ENCODE measurements at places on chromosomes 1 and 21. TPM values are rescaled to one million over a fixed set of nuclear protein-coding genes. Genes with fewer than 3 reads are reported as not detected.

GRCh38 chr1:160708801-160709200 is 2.8 kb downstream of the CD48 start:
- no peak for DNase-seq

DNA sequence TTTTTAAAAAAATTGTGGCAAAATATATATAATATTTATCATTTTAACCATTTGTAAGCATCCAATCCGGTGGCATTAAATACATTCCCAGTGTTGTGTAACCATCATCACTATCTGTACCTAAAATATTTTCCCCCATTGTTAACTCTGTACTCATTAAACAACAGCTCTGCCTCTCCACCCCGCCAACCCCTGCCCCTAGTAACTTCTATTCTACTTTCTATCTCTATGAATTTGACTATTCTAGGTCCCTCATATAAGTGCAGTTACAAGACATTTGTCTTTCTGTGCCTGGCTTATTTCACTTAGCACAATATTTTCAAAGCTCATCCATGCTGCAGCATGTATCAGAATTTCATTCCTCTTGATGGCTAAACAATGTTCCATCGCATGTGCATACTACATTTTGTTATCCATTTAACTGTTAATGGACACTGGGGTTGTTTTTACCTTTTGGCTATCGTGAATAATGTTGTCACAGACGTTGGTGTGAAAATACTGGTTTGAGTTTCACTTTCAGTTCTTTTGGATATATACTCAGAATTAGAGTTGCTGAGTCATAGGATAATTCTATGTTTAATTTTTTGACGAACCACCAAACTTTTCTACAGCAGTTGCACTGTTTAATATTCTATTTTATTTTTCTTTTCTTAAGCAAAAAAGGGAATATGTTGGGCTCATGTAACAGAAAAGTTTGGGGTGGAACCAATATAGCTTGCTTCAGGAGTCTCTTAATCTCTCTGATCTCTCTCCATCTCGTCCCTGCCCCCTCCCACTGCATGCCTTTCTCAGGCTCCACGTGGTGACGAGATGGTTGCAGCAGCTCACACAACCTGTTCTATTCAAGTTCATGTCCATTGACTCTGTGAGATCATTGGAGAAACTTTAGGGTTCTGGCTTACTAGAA is 25.2 kb upstream of the RCAN1 start:
- DNase-seq: no peak

GRCh38 chr1:116228511-116228910 is 117.3 kb downstream of the MAB21L3 start:
- DNase-seq: no peak

- no peak for DNase-seq
Measured at GRCh38 chr1:211601982-211602670, 23.2 kb upstream of the SLC30A1 start.

- DNase-seq: peak; percentile 89
Measured at GRCh38 chr1:167219646-167220536, 795 bp upstream of the POU2F1 start.

DNA sequence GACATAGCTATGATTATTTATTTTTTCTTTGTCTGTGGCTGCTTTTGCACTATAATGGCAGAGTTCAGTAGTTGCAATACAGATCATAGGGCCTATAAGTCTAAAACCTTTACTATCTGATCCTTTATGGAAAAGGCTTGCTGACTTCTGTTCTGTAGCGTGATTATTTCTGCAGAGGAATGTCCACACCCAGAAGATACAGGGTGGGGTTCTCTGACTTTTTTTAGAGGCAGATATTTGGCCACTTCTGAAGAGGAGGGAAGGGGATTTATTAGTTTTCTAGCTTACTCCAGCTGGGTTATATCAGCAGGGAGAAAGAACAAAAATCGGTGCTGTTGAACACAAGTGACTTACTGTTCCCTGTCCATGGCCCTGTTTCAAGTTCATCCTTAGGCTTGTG is 97.6 kb downstream of the RPE65 start:
- DNase-seq: no peak

GRCh38 chr1:113534875-113535274 is 144.6 kb downstream of the MAGI3 start:
- peak; percentile 78 for DNase-seq

DNA sequence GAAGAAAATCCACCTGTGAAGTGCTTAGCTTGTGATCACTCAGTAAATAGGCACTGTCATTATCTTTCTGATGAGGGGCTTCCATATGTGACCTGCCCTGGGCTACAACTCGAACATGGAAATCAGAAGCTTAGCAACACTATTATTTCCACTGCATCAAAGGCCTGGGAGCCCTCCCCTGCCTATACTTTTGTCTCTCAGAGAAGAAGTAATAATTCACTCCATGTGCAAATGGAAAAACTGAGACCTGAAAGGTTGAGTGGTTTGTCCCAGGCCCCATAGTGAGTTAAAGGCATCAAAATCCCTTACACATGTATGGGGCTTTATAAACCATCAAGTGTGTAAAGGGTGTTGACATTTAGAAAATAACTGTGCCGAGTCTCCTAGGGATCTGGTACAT is 20.9 kb downstream of the SOX13 start:
- DNase-seq: no peak

DNA sequence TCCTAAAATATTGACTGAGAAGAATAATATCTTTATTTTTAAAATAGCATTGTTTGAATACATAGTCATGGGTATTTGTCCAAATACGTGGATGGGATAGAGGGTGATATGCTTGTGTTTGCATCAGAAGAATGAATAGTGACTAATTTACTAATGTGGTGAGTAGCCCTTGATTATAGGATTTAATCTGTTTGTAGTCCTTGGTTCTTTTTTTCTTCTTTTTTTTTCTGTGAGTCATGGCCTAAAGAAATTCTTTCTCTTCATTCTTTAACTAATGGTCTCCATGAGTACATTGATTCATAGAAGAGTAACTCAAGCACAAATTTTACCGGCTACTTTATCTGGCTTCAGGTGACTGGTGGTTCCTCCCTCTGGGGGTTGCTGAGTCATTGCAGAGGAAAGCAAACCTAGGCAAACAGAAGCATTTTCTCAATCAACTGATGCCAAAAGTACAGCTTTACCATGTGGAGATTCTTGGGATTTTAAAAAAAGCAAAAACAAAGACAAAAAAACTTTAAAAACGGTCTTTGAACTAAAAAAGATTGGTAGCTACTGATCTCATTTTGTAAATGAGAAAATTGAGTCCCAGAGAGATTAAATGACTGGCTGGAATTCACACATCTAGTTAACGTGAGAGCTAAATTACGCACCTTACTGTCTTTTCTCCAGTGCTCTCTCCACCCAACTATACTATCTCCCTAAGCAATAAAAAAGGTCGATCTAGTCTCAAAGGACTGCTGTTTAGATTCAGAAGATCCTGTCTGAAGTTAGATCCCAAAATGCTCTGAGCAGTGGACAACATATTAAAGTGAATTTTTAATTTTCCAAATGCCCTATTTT is 40.5 kb downstream of the AK5 start:
- no peak for DNase-seq

GRCh38 chr1:50109647-50110075 is 941 bp downstream of the ELAVL4 start:
- peak; percentile 59 for DNase-seq

DNA sequence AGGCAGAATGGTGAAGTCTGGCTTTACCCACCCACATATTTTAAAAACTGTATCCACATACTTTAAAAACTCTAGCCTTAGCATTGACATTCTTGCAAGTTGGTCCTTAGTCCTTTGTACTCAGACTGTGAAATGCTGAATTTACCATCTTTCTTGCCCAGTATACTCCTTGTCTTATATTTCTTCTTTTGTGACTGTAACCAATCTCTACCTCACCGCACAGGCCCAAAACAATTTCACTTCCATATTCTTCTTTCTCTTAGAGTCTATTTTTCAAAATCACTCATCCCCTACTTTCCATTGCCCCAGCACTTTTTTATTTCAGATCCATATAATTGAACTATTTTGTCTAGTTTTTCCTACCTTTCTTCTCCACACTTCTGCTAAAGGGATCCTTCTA is 892.4 kb upstream of the B3GALT2 start:
- no peak for DNase-seq

DNA sequence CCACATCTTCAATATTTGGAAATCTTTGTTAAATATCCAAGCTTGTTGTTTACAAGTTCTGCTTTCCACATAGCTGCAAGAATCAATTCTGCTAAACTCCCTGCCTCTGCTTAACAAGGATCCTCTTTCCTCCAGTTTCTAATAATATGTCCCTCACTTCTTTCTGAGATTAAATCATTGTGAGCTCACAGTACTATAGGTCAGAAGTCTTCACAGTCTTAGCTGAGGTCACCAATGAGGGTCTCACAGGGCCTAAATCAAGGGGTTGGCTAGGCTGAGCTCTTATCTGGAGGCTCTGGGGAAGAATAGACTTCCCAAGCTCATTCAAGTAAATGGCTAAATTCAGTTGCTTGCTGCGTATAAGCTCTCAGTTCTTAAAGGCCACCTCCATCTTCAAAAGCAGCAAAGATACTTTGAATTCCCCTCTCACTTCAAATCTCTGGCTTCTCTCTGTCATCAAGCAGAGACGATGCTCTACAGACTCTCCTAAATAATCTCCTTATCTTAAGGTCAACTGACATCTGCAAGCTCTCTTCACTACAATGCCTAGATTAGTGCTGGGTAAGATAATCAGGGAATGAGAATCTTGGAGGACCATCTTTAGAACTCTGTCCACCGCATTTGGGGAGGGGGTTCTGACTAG is 175.3 kb downstream of the PLPPR4 start:
- DNase-seq: peak; percentile 45

DNA sequence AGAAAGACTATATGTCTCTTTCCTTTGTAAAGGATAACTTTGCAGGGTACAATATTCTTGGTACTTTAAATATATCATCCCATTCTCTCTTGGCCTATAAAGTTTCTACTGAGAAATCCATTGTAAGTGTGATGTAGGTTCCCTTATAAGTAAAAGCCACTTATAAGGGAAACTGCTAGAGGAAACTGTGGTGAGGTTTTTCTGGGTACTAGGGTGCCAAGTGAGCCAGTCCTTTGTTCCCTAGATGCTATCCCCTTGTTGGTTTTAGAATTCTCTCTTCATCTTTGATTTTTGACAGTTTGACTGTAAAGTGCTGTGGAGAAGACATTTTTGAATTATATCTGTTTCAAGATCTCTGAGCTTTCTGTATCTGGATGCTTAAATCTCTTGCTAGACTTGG is 108.9 kb upstream of the NEK7 start:
- DNase-seq: no peak

- no peak for DNase-seq
Measured at GRCh38 chr21:28333578-28334075, 659.0 kb downstream of the LTN1 start.

DNA sequence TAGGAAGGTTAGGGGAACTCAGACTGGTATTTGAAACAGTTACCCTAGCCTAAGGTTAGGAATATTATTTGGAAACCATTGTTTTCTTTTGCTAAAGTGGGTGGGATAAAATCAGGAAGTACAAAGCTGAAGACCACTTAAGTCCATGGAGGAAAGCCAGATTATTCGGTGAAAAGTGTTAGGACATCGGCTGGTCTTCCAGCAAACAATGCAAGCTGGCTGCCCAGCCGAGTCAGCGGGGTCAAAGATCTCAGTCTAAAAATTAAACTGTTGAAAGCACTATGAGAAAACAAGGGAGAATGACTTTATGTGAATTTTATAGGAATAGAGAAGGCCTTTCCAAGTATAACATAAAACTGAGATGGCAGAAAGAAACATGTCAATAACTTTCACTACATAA is 231.7 kb downstream of the KCNJ6 start:
- DNase-seq: no peak

- no peak for DNase-seq
Measured at GRCh38 chr1:33660244-33660643, 187.8 kb downstream of the ZSCAN20 start.

DNA sequence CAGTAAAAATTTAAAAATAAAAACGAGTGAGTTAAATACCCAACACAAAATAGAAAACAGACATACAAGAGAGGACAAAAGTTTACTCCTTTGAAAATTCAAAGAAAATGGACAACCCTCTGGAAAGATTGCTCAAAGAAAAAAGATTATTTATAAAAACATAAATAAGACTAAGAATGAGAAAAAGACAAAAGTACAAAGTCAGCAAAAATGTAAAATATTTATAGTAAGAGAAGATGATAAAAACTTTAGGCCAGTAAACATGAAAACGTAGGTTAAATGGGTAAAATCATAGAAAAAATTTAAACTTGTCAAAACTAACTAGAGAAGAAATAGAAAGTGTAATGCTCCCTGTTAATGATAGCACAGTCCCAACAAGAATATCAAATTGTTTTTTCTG is 31.9 kb upstream of the SLC45A1 start:
- DNase-seq: no peak

DNA sequence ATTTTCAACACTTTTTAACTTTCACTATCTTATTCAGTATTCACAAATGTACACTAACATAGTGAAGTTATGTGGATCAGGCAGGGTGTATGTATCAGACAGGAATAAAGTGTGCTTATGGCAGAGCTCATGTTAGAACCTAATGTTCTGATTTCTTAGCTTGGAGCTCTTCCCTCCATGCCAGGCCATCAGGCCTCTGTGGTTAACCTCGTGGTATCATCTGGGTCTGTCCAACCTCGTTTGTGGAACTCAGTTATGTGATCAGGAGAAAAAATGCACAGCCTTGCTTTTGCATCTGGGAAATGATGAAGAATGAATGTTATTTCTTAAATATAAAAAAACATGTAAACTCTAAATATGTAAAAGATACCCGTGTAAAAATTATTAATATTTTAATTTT is 86.9 kb downstream of the MPZL1 start:
- DNase-seq: no peak

DNA sequence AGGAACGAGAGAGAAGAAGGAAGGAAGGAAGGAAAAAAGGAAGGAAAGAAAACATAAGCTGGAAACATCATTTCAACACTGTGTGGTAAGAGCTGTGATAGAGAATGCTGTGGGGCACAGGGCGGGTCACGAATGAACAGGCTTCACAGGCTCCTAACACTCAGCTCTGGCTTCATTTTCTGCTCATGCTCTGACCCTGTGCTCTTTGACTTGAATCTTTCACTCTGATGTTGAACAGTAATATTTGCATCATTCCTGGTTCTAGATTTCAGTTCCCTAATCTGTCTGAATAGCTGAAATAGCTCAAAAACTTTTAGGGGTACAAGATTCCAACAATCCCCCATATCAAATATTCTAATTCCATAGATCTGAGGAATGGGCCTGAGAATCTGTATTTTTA is 207.3 kb downstream of the LHX8 start:
- DNase-seq: no peak

- peak; percentile 27 for DNase-seq
Measured at GRCh38 chr21:45938811-45939520, 42.6 kb upstream of the COL6A1 start.

- no peak for DNase-seq
Measured at GRCh38 chr1:21904454-21904703, 32.7 kb downstream of the HSPG2 start.

GRCh38 chr1:65512967-65513780 is 92.7 kb downstream of the LEPR start:
- no peak for DNase-seq

- peak; percentile 0 for DNase-seq
Measured at GRCh38 chr1:248404024-248404423, 1.2 kb downstream of the OR2T1 start.

Gene OR2T33
- polyA plus RNA-seq: not detected

Gene NSUN4
- 13.7 TPM for polyA plus RNA-seq

Gene RASSF5
- 4.8 TPM for polyA plus RNA-seq

Gene IVL
- 8.1 TPM for polyA plus RNA-seq

Gene AMY1C
- not detected for polyA plus RNA-seq

Gene AVPR1B
- polyA plus RNA-seq: 1.1 TPM

Gene C8A
- polyA plus RNA-seq: not detected

Gene AIRE
- not detected for polyA plus RNA-seq

Gene GBP4
- 3.8 TPM for polyA plus RNA-seq

Gene LYSMD1
- 10.2 TPM for polyA plus RNA-seq

Gene ESRRG
- polyA plus RNA-seq: 21.9 TPM

Gene KIAA1614
- polyA plus RNA-seq: 11.3 TPM

Gene PIGM
- 6.0 TPM for polyA plus RNA-seq

Gene LCE6A
- polyA plus RNA-seq: not detected

Gene TEX38
- 0.41 TPM for polyA plus RNA-seq

Gene CTPS1
- polyA plus RNA-seq: 19.0 TPM
